Activated B cell treated with CpG ODN at 0.5 μM for 24 hours (primary cell): ENCODE measurements at places on chromosomes 13 and 19. TPM values are rescaled to one million over a fixed set of nuclear protein-coding genes. Genes with fewer than 3 reads are reported as not detected.
A peak's percentile ranks its signal among the peaks of the same experiment; 100 is the strongest.

The SMIM44 gene
- not detected in 2 replicates for total RNA-seq

- peaks cover 2% of the 10 kb centered on the region for H3K36me3 ChIP-seq
- H3K4me1 ChIP-seq = peaks cover 51% of the 10 kb centered on the region
- H3K4me3 ChIP-seq = peak overlapping the region; percentile 93
- DNase-seq = no peak
Observed at GRCh38 chr19:48645620-48646000, 377 bp downstream of the CA11 start.

DNA sequence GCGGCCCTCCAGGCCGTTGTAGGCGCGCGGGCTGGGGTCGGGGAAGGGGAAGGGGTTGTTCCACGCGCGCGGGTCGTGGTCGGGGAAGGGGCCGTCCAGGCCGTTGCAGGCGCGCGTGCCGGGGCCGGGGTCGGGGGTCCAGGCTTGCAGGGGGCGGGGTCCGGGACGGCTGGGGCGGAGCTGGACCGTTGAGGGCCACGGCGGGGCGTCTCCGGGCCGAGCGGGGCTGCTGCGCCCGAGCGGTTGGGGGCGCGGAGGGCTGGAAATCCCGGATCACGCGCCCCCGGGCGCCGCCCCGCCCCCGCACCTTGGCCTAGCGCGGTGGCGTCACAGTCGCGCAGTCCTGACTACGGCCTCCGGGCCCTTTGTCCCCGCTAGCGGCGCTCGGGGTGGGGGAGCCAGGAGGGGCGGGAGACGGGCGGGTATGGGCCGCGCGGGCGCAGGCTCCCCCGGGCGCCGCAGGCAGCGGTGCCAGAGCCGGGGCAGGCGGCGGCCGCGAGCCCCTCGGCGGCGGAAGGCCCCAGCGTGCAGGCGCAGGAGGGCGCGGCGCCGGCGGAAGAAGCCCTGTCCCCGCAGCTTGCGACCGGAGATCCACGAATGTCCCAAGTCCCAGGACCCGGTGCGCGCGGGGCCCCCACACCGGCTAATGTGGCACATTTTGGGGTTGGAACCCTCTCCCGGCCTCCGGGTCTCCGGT, 665 bp downstream of the GPX4 start:
- H3K36me3 ChIP-seq = peaks cover 13% of the 10 kb centered on the region
- peak; percentile 83 for DNase-seq
- peaks cover 49% of the 10 kb centered on the region for H3K4me1 ChIP-seq
- peak overlapping the region; percentile 63 for H3K27ac ChIP-seq

- H3K4me3 ChIP-seq = no peak overlapping the region
- peaks cover 7% of the 10 kb centered on the region for H3K27me3 ChIP-seq
- H3K36me3 ChIP-seq = no peaks in the 10 kb centered on the region
- H3K4me1 ChIP-seq = no peaks in the 10 kb centered on the region
- no peak overlapping the region for H3K27ac ChIP-seq
Observed at GRCh38 chr13:75255147-75255546, 226.8 kb downstream of the TBC1D4 start.

The PSG4 gene
- not detected in 2 replicates for total RNA-seq

DNA sequence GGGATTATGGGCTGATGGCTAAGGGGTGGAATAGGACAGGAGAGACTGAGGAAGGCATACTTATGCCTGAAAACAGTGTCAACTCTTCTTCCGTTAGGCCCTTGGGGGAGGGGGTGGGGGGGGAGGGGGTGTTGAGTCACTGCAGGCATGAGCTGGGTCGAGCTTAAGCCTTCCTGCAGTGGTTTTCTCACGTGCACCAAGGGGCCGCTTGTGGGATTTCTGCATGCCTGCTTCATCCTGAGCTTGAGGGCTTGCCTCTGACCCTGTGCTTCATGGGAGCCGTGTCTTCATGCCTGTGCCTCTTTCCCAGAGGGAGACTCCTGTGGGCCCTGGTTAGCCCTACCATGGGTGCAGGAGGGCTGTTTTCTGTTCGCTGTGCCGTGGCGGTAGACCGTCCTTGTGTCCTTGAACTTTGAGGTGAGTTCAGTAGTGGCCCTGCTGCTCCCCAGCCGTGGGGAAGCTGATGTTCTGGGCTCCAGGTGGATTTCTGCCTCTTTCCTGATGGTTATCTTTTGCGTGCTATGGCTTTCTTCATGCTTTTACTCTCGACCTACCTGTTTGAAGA, 186.1 kb downstream of the PCCA start:
- H3K36me3 ChIP-seq = peaks cover 5% of the 10 kb centered on the region
- no peak for DNase-seq
- H3K4me3 ChIP-seq = no peak overlapping the region
- no peaks in the 10 kb centered on the region for H3K27me3 ChIP-seq
- no peaks in the 10 kb centered on the region for H3K4me1 ChIP-seq

- H3K27ac ChIP-seq = no peak overlapping the region
- DNase-seq = no peak
- no peaks in the 10 kb centered on the region for H3K27me3 ChIP-seq
- no peak overlapping the region for H3K4me3 ChIP-seq
- no peaks in the 10 kb centered on the region for H3K4me1 ChIP-seq
- no peaks in the 10 kb centered on the region for H3K36me3 ChIP-seq
Observed at GRCh38 chr13:103884101-103884723, 818.0 kb upstream of the SLC10A2 start.

The GNG7 gene
- total RNA-seq = 34.8 and 35.4 TPM in 2 replicates

The ATP8B3 gene
- 2.3 and 3.9 TPM in 2 replicates for total RNA-seq

DNA sequence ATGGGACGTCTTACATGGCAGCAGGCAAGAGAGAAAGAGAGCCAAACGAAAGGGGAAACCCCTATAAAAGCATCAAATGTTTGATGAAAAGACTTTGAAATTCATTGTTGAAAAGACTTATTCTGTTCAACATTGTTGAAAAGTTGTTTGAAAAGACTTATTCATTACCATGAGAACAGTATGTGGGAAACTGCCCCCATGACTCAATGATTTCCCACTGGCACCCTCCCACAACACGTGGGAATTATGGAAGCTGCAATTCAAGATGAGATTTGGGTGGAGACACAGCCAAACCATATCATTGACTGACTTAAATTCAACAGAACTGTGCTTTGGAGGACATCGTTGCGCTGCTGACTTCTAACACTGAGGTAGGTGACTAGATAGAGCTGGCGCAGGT, 48.0 kb upstream of the RCBTB2 start:
- no peak overlapping the region for H3K4me3 ChIP-seq
- no peak for DNase-seq
- peaks cover 47% of the 10 kb centered on the region for H3K27me3 ChIP-seq
- no peaks in the 10 kb centered on the region for H3K36me3 ChIP-seq
- H3K4me1 ChIP-seq = peaks cover 21% of the 10 kb centered on the region
- no peak overlapping the region for H3K27ac ChIP-seq

The TNFRSF19 gene
- not detected in 2 replicates for total RNA-seq

DNA sequence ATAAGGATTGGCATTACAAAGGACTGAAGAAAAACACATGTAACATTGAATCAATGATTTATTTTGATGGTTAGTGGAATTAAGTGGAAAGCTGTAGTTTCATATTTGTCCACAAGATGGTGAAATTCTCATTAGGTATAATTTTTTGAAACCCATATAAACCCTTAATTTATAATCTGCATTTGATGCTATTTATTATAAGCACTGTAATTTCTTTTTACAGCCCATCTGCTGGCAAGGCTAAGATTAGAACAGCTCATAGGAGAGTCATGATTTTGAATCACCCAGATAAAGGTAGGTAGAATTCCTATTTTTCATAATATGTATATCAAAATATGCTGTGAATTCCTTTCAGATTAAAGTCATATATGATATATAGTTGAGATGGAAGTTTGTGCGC, 62.2 kb downstream of the DNAJC15 start:
- DNase-seq = no peak
- H3K36me3 ChIP-seq = peaks cover 51% of the 10 kb centered on the region
- no peak overlapping the region for H3K4me3 ChIP-seq
- H3K27me3 ChIP-seq = no peaks in the 10 kb centered on the region
- H3K27ac ChIP-seq = no peak overlapping the region

The ZNF69 gene
- total RNA-seq = 2.1 and 2.3 TPM in 2 replicates

The CGB5 gene
- total RNA-seq = not detected in 2 replicates

DNA sequence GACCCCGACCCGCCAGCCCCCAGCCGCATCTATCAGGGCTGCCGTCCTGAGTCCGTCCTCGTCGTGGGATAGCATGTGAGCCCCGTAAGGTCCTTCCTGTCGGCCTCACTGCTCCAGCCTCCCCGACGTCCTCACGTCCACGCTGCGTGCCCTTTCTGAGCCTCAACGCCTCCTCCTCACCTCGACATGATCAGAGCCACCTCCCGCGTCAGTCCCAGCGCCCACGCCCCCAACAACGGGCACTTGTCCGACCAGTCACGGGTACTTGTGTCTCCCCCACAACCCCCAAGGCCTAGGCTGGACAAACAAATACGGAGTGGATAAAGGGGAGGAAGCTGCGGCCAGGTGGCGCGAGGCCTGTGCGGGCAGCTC, 665 bp downstream of the ZNF497 start:
- peaks cover 2% of the 10 kb centered on the region for H3K27me3 ChIP-seq
- peaks cover 23% of the 10 kb centered on the region for H3K4me1 ChIP-seq
- no peak for DNase-seq
- H3K4me3 ChIP-seq = peak overlapping the region; percentile 95

DNA sequence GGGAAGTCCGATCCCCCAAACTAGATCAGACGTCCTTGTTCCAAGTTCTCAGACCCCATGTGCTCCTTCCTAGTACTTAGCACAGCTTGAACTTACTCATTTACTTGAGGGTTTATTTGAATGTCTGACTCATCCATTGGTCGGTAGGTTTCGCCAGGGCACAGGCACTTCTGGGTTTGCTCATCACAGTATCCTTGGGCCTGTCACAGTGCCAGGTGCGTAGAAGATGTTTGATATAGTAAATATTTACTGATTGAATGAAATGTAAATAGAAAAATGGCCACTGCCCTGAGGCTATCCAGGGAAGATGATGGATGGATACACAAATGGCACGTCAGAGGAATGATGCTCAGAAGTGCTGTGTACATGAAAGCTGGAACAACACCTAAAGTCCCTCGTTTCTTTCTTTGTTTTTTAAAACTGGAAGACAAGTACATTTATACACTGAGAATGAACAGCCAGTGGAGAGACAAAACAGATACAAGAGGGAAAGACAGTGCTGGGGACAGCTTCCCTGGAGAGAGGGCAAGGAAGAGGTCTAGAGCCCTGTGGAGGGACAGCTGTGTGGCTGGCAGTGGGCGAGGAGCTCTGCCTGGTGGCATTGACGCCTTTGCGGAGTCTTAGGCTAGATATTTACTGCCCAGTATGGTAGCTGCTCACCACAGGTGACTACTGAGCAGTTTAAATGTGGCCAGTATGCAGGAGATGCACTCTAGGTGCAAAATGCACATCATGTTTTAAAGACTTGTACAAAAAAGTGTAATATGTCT, 31.2 kb upstream of the KL start:
- H3K27me3 ChIP-seq = no peaks in the 10 kb centered on the region
- H3K4me1 ChIP-seq = peaks cover 6% of the 10 kb centered on the region
- H3K4me3 ChIP-seq = no peak overlapping the region
- DNase-seq = no peak
- no peaks in the 10 kb centered on the region for H3K36me3 ChIP-seq

The TSSK6 gene
- 4.0 and 4.3 TPM in 2 replicates for total RNA-seq

GRCh38 chr13:110912651-110913051, 2.2 kb downstream of the ANKRD10 start:
- peak overlapping the region; percentile 89 for H3K4me3 ChIP-seq
- no peak for DNase-seq
- peaks cover 38% of the 10 kb centered on the region for H3K36me3 ChIP-seq
- H3K27ac ChIP-seq = peak overlapping the region; percentile 59
- H3K4me1 ChIP-seq = peaks cover 71% of the 10 kb centered on the region

The KIR3DL1 gene
- not detected in 2 replicates for total RNA-seq

DNA sequence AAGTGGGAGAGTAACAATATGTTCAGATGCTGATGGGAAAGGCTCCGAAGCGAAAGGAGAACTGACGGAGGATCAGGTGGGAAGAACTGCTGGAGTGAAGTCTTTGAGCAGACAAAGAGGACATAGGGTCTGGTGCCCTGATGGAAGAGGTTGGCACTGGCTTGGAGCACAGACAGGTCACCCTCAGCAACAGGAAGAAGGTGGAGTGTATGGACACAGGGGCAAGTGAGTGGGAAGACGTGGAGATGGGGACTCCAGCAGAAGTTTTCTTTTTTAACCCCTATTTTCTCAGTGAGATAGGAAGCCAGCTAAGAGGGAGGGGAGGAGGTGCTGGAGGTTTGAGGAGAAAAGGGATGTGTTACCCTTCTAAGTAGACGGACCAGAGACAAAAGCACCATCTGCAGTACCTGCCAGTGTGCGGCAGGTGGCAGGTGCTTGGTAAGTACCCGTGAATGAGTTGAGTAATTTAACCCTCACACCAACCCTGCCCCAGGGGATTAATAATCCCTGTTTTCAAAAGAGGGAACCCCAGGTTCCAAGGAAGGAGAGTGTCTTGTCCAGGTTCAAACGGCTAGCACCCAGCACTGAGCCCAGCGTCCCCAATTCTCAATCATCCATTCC, 11.2 kb downstream of the HAS1 start:
- no peaks in the 10 kb centered on the region for H3K36me3 ChIP-seq
- H3K27me3 ChIP-seq = peaks cover 8% of the 10 kb centered on the region

DNA sequence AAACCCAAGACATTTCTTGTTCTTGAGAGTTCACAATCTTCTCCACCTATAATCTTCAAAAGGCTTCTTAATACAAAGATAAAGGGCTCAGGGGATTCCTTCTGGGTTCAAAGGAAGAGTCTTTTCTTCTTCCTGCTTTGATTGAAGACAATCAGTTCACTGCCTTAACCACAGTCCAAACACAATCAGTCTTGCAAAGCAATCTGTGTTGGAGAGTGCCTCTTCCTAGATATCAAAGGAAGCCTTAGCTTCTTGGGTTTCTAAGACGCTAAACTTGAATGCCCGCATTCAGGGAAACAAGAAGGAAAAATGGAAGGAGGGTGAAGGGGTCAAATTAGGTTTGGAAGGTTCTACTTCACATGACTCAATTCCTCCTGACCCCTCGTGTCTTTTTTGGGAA, 27.2 kb downstream of the RANBP3 start:
- H3K36me3 ChIP-seq = peaks cover 43% of the 10 kb centered on the region
- no peak for DNase-seq
- H3K4me1 ChIP-seq = peaks cover 80% of the 10 kb centered on the region
- H3K4me3 ChIP-seq = no peak overlapping the region
- H3K27ac ChIP-seq = no peak overlapping the region
- no peaks in the 10 kb centered on the region for H3K27me3 ChIP-seq

- no peak overlapping the region for H3K27ac ChIP-seq
- H3K4me3 ChIP-seq = peak overlapping the region; percentile 2
- no peaks in the 10 kb centered on the region for H3K27me3 ChIP-seq
- peaks cover 22% of the 10 kb centered on the region for H3K4me1 ChIP-seq
- no peak for DNase-seq
- no peaks in the 10 kb centered on the region for H3K36me3 ChIP-seq
Observed at GRCh38 chr13:67023130-67023876, 206.8 kb downstream of the PCDH9 start.

DNA sequence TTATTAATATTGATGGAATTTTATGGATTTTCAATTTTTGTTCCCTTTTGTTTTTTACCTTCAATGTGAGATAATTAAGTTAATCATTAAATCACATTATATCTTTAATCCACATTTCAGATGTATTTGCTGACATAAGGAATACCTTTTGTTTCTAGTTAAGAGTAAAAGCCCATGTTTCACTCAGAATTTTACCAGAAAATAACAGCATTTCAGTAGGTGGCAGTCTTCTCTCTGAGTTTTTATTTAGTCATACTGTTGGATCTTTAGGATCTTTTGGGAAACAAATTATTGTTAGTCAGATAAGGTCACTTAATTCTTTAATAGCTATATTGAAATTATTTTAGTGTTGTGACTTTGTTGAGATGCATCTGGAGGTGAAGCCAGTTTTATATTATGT, 67.9 kb downstream of the NDFIP2 start:
- no peaks in the 10 kb centered on the region for H3K36me3 ChIP-seq
- no peaks in the 10 kb centered on the region for H3K27me3 ChIP-seq
- DNase-seq = no peak
- no peak overlapping the region for H3K4me3 ChIP-seq

- H3K36me3 ChIP-seq = no peaks in the 10 kb centered on the region
- H3K27ac ChIP-seq = no peak overlapping the region
- no peaks in the 10 kb centered on the region for H3K4me1 ChIP-seq
- H3K4me3 ChIP-seq = no peak overlapping the region
Observed at GRCh38 chr13:79663435-79663834, 182.5 kb downstream of the NDFIP2 start.

The P2RY11 gene
- 33.1 and 42.6 TPM in 2 replicates for total RNA-seq
